ENCODE measurements at places on chromosomes 3 and 15.

DNA sequence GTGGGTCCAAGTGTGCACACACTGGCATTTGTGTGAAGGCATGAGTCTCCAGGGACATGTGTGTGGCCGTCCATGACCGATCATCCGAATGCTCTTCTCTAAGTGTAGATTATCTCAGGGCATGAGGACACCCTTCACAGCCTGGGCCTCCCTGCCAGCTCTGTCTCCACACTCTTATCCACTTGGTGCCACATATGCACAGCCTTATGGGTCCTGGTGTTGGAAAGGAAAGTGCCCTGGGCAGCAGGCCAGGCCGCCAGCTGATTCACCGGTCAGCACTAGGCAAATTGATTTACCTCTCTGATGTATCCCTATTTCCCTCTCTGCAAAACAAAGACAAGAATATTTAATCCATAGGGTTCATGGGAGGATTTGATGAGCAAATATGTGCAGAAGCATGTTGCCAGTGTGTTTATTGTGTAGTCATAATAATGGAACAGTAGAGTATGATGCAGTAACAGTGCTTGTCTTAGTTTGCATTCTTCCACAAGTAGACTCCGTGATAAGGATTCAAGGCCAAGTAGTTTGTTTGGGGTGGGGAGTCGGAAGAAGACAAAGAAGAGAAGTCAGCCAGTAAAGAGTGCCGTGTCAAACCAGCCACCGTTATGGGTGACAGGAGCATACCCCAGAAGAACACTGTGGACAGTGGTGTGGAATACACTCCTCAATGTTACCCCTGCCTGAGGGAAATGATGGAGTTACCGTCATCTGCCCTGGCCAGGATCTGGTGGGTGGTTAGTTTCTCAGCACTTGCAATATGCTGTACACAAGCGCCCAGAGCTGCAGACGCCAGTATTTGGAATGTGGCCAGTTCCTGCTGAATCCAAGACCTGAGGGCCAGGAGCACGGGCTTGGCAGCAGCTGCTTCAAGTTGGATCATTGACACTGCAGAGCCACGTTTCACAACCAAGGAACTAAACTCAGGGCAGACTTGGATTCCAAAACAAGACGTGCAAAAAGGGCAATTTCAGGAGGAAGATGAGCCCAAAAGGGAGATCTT is 85.1 kb downstream of the MTHFS start:
- DNase-seq = no peak

- no peak for DNase-seq
These were observed 189.4 kb downstream of the UBE3A start for GRCh38 chr15:25249236-25250010.

GRCh38 chr3:161042023-161042501 is 63.1 kb downstream of the B3GALNT1 start:
- no peak for DNase-seq

- no peak for DNase-seq
These were observed 102.0 kb upstream of the PLXNA1 start for GRCh38 chr3:126880901-126881300.

GRCh38 chr3:156630773-156631093 is 43.7 kb upstream of the TIPARP start:
- DNase-seq = no peak

DNA sequence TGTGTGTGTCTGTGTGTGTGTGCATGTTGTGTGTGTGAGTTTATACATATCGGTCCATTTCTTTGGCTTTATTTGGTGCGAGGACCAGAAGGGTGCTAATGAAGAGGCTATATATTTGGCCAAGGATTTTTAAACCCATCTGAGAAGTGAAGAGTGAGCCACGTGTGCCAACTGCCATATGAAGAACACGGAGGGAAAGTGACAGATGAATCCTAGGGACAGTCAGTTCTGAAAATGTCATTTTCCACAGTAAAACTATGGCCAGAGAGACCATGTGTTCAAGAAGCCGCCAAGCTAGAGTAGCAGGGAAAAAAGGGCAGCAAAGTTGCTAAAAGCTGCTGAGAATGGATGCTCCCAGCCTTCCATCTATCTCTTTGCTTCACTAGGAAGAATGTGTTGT is 297.3 kb upstream of the LMCD1 start:
- no peak for DNase-seq

DNA sequence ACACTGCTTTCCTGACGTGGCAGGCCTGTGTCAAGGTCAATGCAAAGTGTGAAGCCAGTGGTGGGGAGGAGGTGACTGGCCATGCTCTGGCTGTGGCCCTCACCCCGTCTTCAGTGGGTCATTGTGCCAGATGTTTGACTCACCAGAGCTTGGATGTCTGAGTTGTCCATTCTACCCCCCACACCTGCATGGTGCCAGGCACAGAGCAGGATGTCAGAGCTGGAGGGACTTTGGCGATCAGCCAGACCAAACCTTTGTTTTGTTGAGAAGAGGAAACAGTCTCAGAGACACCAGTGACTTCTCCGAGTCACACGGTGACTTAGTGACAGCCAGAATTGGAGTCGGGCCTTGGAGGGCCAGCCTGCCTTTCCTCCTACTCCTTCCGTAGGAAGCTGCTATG is 49.5 kb downstream of the SMAD6 start:
- DNase-seq = no peak

DNA sequence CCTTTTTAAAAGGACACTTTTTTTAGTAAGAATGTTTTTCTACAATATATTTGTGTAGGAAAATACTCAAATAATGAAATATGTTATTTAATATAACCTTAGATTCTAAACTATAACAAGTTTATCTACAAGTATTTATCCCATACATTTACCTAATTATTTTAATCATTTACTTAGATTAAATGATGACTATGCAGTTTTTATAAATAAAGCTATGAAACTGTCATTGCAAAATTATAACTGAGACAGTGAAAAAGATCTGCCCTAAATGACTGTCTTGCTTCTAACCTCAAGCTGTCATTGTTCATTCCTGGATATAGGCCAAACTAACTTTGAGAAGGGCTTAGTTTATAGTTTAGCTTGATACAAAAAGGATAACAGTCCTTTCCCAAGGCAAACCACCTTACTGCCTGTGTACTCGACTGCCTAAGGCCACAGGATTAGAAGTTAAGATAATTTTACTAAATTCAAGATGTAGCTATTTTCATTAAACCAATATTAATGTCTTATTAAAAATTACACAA is 84.1 kb downstream of the GLDN start:
- DNase-seq = no peak

GRCh38 chr15:55884223-55884622 is 109.2 kb downstream of the NEDD4 start:
- no peak for DNase-seq

GRCh38 chr3:1902416-1902815 is 196.2 kb upstream of the CNTN4 start:
- DNase-seq = no peak

- no peak for DNase-seq
These were observed 27.1 kb upstream of the GALNT15 start for GRCh38 chr3:16147220-16147994.

DNA sequence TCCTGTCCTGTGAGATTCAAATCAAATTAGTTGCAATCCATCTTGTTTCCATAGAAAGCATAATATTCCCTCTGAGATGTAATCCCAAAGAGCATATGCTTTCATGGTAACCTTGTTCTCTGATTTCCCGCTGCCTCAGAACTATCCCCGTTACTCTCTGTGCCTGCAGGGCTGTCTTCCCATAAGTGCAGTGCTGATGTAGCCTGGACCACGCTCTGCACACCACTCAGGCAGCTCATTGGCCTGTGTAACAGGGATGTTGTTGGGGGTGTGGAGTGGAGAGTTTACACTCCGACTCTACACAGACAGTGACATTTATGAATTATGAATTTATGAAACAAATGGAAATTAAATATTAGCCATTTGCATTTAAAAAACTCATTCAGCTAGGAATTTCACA is 33.6 kb upstream of the CNTN3 start:
- DNase-seq = no peak

DNA sequence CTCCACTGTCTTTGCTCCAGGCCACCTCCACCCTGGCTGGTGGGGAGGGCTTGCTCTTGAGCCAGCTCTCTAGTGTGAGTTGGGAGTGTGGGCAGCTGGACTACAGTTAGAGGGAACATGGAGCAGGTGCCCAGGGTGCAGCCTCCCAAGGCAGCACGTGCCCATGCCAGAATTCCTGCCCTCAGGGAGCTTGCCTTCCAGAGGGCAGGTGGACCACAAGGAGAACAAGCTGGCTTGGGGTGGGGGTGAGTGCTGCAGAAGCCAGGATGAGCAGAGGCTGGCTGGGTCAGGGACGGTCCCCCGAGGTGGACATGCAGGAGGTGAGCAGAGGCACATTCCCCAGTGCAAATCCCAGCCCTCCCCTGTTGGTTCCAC is 89.5 kb downstream of the VGLL4 start:
- no peak for DNase-seq

GRCh38 chr3:172065967-172066762 is 26.8 kb downstream of the FNDC3B start:
- DNase-seq = no peak

GRCh38 chr15:38795471-38796245 is 231.0 kb upstream of the RASGRP1 start:
- no peak for DNase-seq

- no peak for DNase-seq
These were observed 342.1 kb upstream of the ATP11B start for GRCh38 chr3:182450942-182451787.

DNA sequence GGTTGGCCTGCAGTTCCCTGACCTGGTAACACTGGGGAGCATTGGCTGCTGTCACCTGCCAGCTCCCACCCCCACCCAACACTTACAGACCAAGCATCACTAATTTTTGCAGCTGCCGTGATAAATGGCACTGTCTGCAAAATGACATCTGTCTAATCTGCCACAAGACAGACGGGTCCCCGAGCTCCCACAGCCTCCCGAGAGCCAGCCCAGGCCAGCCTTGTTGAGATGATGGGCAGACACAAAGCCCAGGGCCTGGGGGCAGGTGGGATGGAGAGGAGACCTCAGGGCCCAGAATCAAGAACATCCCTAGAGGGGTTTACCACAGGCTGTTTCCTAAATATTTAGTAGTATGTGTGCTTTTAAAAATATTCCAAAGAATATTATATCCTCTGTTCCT is 203.4 kb downstream of the TBC1D2B start:
- no peak for DNase-seq

GRCh38 chr3:198112031-198112430 is 152.0 kb downstream of the LMLN start:
- DNase-seq = no peak

DNA sequence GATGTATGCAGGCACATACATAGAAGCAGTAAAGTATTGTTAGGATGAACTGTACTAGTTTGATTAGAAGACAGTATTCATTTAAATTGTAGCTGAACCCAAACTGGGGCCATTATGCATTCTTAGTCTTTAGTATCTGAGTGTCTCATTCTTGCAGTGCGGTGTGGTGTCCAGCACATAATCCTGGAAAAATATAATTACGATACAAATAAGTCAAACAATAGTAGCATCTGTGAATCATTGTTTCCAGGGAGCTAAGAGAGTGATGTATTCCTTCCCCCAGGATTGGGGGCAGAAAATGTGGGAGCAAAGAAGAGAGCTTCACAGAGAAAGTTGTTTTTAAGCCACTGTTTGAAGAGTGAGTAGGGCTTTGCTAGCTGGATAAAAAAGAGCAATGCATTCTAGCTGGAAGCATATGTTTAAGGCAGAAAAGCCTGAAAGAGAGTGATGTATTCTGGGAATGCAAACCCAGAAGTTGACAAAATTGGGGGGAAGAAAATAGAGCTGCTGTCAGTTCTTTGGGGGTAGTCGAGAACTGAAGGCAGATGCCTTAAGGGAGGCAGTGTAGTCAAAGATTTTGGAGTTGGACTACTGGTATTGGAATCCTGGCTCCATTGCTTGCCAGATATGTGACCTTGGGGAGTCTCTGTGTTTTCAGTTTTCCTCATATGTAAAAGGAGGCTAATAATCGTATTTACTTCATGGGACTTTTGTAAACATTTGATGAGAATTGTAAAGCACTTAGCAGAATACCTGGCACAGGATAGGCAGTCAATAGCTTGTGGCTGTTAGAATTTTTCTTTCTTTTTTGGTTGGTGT is 14.1 kb downstream of the SLMAP start:
- DNase-seq = no peak

DNA sequence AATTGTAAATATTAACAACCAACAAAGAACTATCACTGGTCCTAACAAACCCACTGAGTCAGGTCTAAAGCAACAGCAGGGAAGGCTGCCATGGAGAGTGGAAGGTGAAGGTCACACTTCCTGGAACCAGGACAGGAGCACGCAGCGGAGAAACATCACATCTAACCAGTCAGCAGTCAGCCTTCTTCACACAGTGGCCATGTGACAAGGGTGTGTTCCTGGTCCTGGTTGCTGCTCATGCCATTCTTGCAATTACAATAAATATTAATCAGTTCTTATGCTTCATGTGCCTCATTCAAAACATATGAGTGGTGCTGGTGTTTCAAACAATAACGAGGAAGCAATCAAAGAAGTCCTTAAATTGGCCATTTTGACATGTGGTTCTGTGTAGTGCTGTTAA is 162.8 kb downstream of the ARRDC4 start:
- DNase-seq = no peak

- no peak for DNase-seq
These were observed 105.6 kb upstream of the MELTF start for GRCh38 chr3:197135212-197135611.

DNA sequence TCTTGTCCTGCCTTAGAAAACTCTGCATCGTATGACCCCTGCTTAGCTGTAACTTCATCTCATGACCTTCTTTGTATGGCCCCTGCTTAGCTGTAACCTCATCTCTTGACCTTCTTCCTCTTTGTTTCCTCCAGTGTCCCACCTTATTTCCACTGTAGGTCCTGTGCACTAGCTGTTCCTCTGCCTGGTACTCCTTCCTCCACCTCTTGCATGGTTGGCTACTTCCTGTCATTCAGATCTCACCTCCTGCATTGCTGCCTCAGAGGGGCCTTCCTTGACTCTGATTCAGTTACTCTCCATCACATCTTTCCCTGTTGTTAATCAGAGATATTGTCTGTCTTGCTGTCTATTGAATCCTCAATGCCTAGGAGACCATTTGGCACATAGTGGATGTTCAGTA is 63.2 kb downstream of the PDE8A start:
- DNase-seq = no peak

DNA sequence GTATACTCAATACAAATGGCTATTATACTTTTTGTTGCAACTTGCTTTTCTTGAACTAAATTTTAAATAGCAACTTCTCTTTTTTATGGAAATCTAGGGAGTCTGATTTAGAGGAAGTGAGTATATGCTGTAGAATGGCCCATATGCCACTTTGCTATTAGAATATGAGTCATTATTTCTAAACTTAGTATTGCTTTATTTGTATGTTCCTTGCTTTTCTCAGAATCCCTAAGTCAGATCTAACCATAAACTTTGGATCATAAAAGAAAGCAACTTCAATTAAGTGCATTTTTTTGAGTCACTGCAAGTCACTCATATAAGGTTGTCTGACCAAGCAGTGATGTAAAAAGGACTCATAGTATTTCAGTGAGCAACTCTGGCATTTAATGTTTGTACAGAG is 17.5 kb upstream of the SPTSSB start:
- DNase-seq = no peak
